T47D (cell line): ENCODE measurements at places on chromosomes 2 and 18.

GRCh38 chr2:241936457-241937133, 67.1 kb downstream of the RTP5 start:
- no peak for DNase-seq

DNA sequence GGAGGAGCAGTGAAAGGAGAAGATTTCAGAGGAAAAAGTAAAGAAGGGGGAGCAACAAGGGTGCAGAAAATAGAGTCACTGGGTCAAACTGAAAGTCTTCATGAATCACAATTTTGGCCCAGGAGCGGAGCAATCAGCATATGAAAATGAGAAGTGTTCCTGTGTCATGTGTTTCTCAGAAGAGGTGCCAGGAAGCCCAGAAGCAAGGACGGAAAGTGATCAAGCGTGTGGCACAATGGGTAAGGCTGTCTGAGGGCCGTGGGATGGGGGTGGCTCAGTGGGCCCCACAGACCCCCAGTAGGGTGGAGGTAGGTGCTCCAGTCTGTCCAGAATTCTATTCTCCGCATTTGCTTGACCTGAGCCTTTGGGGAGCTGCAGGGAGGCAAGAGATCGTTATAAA, 44.2 kb downstream of the SP140 start:
- no peak for DNase-seq

GRCh38 chr2:191910518-191910917, 63.6 kb upstream of the CAVIN2 start:
- no peak for DNase-seq

DNA sequence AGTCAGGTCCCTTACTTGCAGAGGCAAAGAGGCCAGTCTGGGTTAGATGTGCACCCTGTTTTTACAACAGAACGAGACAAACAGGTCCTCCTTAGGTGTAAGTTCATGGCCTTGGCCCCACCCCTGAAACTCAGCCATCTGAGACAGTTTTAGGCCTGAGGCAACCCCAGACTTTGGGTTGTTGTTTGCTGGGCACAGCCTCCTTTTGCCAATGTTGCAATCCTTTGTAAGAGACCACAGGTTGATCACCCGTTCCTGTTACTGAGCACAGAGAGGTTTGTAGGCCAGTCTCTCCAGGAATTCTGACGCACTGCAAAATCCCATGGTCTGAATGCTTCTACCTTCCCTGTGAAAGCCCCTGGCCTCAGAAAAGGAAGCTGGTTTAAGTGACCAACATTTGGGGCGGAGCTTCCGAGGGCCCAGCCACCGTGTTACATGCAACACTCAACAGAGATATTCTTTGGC, 15.5 kb upstream of the IL1RN start:
- DNase-seq = no peak

GRCh38 chr2:180573951-180574350, 406.5 kb upstream of the UBE2E3 start:
- DNase-seq = no peak
